RCC 7860 (cell line): ENCODE measurements at places on chromosomes 13 and 19.

GRCh38 chr19:43395561-43395960 is 19.1 kb upstream of the TEX101 start:
- DNase-seq: no peak

- DNase-seq: peak; percentile 5
Measured at GRCh38 chr13:76016799-76017400, 380.8 kb downstream of the LMO7 start.

DNA sequence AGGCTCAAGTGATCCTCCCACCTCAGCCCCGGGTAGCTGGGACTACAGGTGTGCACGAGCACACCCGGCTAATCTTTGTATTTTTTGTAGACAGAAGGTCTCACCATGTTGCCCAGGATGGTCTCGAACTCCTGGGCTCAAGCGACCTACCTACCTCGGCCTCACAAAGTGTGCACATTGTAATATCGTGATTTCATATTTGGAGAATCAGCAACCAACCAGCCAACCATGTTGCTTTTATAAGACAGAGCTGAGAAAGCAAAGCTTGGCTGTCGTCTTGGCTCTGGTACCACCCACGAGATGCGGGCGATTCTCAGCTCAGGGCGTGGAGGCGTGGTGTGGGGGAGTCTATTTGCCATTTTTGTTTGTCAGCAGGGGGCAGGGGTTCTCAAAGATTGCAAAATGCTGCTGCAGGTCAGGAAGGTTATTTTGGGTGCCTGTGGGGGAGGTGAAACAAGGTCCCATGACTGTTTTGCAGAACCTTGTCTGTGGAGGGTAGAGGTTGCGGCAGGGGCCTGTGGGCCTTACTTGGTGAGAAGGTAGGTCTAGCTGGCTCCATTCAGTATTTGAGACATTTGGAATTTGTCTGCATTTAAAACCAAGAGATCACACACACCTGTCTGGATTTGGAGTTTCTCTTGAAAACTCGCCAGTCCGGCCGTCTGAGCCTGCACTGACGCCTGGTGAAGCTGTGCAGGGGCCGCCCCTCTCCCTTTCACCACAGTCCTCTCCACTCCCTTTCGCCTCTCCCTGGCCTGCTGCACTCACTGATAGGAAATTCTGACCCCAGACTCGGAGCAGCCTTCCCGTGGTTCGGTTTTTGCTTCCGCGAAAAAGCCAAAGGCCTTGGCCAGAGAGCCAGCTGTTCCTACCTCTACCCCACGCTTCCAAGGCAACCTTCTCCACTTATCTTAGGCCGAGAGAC is 15.4 kb downstream of the TNFAIP8L1 start:
- DNase-seq: no peak

DNA sequence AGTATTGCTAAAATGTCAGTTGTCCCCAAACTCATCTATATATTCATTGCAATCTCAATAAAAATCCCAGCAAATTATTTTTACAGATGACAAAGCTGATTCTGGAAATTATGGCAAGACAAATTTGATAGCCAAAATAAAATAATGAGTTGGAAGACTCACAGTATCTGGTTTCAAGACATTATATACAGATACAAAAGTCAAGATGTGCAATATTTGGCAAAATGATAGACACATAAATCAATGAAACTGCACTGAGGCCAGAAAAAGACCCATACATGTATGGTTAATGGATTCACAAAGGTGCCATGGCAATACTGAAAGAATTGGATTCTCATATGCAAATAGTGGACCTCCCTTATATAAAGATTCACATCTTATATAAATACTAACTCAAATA is 24.2 kb downstream of the ZNF45 start:
- DNase-seq: no peak

DNA sequence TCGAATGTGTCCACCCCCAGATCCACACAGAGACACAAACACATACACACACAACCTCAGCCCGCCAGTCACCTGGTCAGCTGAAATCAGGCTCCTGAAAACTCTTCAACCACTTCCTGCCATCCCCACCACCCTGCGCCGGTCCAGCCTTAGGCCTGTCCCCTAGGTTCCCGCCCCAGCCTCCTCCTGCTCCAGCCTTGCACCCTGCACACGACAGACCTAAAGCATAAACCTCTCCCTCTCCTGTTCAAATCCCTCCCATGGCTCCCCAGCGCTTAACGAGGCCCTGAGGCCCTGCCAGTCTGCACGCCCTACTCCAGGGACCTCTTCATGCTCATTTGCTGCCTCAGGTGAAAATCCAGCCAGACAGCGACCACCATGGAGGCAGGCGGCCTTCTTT is 7.1 kb downstream of the PNMA8B start:
- no peak for DNase-seq
